Stimulated activated CD4-positive, alpha-beta T cell treated with anti-CD3 and anti-CD28 coated beads, TNF-alpha, amount 100 ng/mL, for 48 hours (primary cell): ENCODE measurements at places on chromosomes 2 and 18.

GRCh38 chr2:111983478-111984212 is 71.4 kb upstream of the TMEM87B start:
- no peak for DNase-seq

GRCh38 chr2:172305066-172305465 is 122.3 kb upstream of the ITGA6 start:
- DNase-seq = no peak

GRCh38 chr2:224626735-224627134 is 41.6 kb upstream of the CUL3 start:
- no peak for DNase-seq

- no peak for DNase-seq
These were observed 82.9 kb downstream of the NFATC1 start for GRCh38 chr18:79478484-79479115.

DNA sequence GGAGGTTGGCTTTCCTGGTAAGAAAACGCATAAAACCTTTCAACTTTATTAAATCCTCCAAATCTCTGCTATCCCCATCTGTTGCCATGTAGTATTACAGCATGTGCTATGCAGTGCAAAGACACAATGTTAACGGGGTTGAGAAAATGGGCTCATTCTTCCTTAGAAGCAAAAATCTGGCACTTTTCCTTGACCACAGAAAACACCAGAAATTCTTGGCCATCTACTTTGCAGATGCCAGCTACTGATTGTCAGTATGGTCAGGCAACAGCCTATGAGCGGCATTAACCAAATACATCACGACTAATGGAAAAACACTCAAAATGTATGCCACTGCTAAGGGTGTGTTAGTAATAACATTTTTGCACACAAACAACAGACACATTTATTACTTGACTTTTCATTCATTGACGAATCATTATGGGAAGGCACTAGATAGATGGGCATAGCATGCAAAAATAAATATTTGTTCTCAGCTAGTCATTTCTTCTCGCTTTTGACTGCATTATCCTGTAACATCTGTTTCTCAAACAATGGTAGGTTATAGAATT is 65.2 kb upstream of the CRIM1 start:
- DNase-seq = no peak

DNA sequence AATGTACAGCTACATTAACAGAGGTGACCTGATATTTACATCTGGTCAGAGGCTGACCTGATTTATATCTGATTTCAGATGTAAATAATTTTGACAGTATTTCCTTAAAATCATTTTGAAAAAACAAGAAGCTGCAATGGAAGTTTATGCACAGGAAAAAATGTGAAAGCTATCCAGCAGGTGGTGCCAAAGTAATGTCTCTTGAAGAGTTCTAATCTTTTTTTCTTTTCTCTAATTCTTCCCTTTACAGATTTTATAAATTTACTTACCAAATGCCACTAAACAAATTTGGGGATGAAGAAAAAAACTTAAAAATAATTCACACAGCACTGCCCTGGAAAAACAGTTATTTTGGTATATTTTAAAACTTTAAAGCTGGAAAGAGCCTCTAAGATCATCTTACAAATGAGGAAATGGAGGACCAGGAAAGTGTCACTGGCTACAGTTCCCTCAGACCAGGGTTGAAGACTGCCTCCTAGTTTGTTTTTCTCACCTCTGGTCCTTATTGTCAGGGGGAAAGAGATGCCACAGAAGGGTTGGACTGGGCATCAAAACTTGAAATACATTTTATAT is 16.4 kb upstream of the FBLN7 start:
- DNase-seq = no peak

GRCh38 chr2:165274698-165275097 is 35.5 kb downstream of the SCN2A start:
- DNase-seq = no peak

- DNase-seq = no peak
These were observed 113.5 kb downstream of the EFEMP1 start for GRCh38 chr2:55809875-55810621.

DNA sequence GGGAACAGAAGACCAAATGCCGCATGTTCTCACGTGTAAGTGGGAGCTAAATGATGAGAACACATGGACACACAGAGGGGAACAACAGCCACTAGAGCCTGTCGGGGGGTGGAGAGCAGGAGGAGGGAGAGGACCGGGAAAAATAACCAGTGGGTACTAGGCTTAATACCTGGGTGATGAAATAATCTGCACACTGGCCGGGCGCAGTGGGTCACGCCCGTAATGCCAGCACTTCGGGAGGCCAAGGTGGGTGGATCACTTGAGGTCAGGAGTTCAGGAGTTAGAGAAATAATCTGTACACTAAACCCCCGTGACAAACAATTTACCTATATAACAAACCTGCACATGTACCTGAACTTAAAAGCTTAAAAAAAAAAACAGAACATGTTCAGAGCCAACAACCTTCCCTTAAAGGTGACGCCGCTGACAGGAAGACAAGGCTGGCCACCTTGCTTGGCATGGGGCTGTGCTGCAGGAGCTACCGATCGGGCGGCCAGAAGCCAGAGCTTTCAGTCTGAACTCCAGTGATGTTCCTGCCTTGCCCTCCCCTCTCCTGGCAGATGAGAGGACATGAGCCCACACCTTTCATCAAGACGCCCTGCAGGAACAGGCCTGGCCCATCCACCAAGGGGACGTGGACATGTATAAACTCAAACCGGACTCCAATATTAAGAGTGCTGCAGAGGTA is 11.2 kb downstream of the SLC66A2 start:
- no peak for DNase-seq

DNA sequence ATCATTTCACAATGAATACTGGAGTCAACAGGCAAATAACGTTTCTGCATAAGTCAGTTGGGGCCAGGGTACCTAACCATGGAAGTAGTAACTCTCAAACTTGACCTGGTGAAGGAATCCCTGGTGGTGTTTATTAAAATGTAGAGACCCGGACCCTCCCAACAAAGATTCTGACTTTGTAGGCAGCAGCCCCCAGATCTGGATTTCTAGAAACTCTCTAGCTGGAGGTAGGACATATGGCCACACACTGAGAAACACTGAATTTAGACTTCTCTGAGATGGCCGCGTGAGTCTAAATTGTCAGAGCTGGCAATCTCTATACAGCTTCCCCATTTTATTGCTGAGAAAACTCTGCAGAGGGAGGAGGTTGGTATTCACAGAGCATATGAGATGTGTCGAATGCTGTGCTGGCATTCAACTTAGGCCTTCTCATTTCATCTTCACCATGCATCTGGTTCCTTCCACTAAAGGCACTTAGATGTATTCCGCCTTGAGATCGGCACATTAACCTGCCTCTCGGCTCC is 278.1 kb downstream of the CYRIA start:
- no peak for DNase-seq

DNA sequence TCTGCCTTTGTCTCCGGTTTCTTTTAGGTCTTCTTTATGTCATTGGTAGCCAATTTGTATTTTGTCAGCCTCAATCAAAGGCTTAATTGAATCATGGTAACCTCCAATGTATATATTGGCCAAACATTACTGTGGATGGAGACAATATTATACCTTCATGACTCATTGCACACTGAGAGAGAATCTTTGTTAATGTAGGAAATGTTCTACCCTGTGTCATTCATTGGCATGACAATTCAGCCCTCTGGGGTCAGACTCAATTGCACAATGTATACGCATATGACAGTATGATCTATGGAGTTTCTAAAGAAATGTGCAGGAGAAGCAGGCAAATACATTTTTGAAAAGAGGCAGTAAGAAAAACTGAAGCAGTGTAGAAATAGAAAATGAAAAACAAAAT is 162.6 kb downstream of the PDE11A start:
- no peak for DNase-seq
